ENCODE measurements at places on chromosomes 3 and 15. TPM values are rescaled to one million over a fixed set of nuclear protein-coding genes. Genes with fewer than 3 reads are reported as not detected.

The CKMT1B gene
- total RNA-seq, result 29.7 TPM

The GOLGA8T gene
- not detected for total RNA-seq

The LHFPL4 gene
- total RNA-seq, result 0.16 TPM

The EPHA3 gene
- 0.30 TPM for total RNA-seq

The KCNMB3 gene
- 0.34 TPM for total RNA-seq

The MYLK gene
- total RNA-seq, result 23.0 TPM

The LARP6 gene
- 22.3 TPM for total RNA-seq

The AQP9 gene
- 31.4 TPM for total RNA-seq

The IMPG2 gene
- 0.05 TPM for total RNA-seq

The MKRN2OS gene
- total RNA-seq, result 2.2 TPM

The GOLGA6B gene
- total RNA-seq, result not detected

The UPK1B gene
- total RNA-seq, result 0.15 TPM

The GOLGA8S gene
- 0.17 TPM for total RNA-seq

The DUOX1 gene
- total RNA-seq, result 136 TPM
